ENCODE measurements at places on chromosomes 7 and 10.

DNA sequence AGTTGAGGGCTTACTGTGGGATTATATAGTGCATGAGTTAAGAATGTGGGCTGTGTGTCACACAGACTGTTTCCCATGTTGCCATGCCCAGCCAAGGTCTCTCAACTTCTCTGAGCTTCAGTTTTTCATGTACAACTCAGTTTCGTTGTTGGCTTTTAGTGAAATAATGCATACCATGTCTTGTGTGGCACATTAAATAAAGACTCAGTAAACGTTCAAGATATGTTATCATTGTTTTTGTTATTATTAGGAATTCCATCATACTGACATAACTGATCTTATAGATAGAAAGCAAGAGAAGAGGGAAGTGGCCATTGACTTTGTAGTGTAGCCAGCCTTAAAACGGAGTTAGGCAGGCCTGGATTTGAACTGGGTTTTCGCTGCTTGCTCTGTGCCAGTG, 2.9 kb downstream of the CDK14 start:
- DNase-seq, result no peak

- DNase-seq, result no peak
Measured at GRCh38 chr7:143936087-143937009, 1.3 kb downstream of the OR2F2 start.

GRCh38 chr7:80775482-80775881, 137.0 kb downstream of the CD36 start:
- DNase-seq, result no peak

GRCh38 chr7:11491811-11492210, 340.2 kb downstream of the THSD7A start:
- no peak for DNase-seq

DNA sequence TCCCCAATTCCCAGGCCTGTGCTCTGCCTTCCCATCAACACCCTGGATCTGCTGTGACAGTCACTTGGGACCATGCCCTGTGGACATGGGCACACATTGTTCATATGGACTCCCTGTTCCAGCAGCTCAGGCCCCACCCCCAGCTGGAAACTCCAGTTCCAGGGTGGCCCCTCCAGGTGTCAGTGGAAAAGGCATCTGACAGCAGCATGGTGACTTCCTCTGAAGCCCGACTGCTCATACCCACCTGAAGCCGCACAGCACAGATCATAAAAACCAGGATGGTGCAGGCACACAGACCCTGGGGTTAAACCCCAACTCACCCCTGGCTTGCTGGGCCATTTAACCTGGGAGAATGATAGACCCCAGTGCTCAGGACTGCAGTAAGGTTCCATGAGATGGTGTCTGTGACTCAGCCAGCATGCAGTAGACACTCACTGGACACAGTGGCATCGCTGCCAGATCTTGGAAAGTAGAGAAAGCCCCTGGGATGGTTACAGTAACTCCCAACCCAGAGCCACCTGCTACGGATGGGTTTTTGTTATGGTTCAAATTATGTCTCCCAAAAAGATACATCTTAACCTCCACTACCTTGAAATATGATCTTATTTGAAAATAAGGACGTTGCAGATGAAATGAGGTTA, 72.6 kb upstream of the NANOS1 start:
- DNase-seq, result no peak

- DNase-seq, result no peak
Measured at GRCh38 chr7:11376529-11376928, 402.9 kb downstream of the PHF14 start.

DNA sequence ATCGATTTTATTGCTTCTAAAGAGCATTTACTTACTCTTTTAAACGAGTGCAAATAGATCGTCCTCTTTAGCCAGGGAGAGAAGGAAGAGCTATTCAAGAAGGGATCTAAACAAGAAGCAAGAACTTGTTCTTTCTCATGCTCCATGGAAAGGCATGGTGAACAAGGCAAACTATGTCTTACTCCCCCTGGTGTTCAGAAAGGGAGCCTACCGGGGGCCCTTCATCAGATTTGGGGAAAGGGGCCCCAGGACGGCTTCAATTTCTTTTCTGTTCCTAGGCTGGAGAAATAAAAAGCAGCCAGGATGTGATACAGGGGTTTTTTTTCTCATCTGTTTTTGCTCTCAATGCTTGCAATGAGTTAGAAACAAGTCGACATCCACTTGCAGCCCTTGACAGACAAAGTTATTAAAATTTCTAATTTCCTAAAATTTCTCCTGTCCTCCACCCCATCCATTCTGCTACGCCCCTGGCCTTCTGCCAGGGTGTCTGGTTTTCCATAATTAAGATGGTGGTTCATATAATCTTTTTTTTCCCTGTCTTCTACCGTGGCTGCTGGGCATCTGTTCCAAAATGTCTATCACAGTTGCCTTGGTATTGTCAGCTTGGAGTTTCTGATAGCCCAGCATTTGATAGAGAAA, 214.4 kb downstream of the CREB5 start:
- DNase-seq, result peak; percentile 64

DNA sequence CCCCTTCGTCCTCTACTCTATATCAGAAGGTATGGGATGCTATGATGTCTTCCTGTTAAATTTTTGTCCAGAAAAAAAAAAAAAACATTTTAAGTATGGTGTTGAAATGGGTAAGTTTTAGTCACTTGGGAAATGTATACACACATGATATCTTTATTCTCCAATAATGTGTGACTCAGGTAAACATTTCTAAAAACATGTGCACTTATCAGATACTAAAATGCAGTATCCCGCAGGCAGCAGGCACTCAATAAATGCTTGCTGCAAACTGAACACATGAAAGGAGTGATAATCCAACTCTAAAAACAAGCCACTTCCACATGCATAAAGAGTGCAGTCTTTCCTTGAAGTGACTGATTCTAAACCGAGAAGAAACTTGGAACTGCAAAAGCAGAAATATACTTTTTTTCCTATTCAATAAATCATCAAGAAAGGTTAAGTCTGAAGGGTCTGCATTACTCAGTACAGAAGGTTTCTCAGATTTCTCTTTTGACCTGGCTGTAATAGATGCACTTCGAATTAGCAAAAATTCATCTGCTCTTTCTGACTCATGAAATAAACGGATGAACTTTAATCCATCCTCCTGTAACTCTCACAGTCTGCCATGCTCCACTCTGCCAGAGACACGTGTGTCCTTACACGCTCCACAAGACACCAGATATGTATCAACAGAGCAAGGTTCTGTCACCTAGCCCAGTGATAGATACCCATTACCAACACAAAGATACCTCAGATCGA, 84.0 kb downstream of the HIPK2 start:
- no peak for DNase-seq

- no peak for DNase-seq
Measured at GRCh38 chr7:96654630-96655188, 54.9 kb downstream of the SEM1 start.

GRCh38 chr10:95480901-95481491, 80.2 kb downstream of the SORBS1 start:
- DNase-seq, result peak; percentile 42

GRCh38 chr7:99806839-99807478, 20.9 kb upstream of the CYP3A43 start:
- no peak for DNase-seq

DNA sequence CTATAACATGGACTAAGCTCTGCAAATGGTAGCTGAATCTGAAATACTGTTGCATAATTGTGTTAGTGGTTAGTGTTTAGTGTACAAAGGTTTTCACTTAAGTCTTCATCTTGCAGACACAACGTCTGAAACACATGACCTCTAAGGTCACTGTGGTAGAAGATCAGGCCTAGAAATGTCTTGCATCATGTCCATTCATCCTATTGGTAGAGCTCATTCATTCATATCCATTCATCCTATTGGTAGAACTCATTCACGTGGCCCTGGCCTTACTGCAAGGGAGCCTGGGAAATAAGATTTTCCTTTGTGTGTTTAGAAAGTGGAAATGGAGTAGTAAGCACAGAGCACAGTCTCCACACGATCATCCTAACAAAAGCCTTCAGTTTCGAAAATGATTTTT, 485.8 kb downstream of the PLXNA4 start:
- no peak for DNase-seq

DNA sequence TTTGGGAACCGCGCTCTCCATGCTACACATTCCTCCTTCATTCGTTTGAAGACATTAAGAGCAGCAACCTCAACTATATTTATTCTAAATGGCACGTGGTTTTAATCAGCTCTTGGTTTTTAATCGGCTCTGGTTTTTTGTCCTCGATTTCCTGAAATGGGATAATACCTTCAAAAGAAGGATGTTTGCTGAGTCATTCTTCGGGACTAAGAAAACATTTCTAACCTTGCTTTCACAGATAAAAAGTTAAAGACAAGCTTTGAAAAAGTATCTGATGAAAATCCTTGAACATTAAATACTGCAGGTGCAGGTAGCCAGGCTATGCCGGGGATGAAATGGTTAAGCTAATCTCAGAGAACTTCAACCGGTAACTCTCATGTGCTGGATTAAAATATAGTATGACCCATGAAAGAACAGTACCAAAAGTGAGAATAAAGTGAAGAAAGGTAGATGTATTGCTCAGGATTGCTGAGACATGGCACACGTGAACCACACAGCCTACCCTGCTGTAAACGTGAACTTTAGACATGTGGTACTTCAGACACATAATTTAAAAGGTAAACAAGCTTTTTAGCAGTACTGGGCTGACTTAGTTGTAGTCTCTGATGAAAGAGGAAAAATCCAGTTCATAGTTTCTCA, 89.1 kb downstream of the PTPRN2 start:
- DNase-seq, result no peak

DNA sequence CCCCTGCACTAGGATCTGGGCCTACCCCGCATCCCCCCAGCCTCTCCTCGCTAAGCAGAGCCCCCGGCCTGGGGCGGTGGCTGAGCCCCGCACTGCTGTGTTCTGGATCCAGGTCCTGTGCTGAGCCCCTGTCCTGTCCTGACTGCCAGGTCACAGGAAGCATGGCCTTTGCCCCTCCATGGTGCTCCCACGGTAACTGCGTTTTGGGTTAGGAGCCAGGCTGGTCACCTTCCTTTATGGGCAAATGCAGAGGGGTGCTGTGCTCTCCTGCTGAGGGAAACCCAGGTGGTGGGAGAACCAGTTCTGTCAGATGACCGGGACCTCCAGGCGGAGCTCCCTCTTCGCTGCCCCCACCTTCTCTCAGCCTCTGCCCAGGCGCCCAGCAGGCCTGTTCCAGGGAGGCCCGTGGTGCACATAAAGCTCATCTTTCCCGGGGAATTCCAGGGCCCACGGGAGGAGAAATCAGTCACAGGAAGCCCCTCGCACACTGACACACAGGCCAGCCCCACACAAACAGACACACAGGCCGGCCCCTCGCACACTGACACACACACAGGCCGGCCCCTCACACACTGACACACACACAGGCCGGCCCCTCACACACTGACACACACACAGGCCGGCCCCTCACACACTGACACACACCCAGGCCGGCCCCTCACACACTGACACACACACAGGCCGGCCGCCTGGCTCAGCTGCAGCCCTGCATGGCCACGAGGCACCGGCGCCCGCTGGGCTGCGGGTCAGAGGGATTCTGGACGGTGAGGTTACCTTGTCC, 75.6 kb downstream of the CFAP46 start:
- DNase-seq, result no peak

DNA sequence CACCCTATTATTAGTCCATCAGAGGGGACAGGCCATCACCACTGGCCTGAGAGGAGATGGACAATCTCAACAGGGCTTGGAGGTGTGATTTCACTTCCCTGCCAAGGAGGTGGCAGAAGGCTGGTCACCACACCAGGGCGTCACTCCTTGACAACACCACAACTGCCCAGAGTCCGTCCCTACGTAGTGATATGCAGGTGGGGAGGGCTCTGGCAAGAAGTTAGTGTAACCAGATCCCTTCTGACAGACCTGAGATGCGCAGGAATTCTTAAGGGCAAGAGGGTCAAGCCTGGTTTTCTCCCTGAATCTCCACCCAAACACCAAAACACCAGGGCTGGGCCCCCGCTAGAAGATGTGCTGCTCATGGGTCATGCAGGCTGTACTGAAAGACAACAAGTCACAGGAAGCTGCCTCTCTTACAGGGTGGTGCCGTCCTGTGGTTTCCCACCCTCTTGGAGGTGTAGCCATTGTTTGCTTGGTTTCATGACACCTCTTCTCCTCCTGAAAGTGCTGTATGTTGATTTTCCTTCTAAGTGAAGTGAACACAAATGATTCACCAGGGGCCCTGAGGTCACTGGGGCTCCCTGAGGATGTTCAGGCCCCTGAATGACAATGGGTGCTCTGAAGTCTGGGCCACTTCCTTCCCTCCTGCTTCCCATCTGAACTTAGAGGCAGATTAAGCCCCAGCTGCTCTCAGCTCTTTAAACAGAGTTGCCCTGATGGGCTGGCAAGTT, 27.1 kb downstream of the ATXN7L1 start:
- peak; percentile 12 for DNase-seq

DNA sequence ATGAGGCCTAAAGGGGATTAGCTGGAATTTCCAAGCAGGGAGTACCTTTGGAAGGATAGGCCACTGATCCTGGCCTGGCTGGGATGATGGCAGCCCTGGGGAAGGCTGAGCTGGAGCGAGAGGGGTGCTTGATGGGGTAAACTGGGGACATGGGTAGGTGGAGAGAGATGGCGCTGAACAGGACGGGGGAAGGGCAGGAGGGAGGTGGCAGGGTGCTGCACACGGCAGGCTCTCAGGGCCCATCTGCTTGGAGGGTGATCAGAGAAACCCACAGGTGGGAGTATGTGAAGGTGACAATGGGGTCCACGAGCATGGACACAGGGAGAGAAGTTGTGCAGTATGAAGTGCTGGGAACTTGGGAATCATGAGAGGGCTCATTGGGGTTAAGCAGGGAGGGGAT, 10.3 kb downstream of the MAT1A start:
- no peak for DNase-seq

- peak; percentile 27 for DNase-seq
Measured at GRCh38 chr10:34109952-34110702, 705.0 kb downstream of the PARD3 start.

DNA sequence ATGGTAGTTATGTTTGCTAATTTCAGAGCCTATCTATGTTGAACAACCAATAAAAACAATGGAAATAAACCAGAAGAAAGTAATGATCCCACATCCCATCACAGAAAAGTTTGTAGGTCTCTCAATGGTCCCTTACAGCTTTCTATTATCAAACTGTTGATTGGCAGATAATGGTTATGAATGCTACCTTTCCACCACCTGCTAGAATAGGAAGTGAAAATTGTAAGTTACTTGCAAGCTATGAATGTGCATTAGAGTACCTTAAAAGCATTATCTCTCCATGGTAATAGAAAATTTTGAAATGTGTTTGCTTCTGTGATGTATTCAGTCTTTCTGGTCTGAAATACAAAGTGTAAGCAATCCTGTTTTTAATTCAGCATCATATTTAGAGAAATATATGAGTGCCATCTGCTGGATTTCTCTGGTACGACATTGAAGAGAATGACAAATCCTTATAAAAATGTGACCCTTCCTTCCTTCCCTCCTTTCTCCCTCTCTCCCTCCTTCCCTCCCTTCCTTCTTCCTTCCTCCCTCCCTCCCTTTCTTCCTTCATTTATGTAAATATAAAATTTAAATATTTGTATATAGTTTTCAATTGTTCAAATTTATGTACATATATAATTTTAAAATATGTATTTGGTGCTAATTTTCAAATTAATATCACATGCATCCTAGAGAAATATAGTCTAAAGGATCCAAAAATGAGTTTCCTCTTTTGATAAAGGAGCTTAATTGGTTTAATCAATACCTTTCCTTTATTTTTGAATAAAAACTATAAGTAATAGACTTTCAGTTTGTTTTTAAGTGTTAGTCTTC, 41.4 kb upstream of the PNLIPRP3 start:
- DNase-seq, result peak; percentile 42

GRCh38 chr7:41438705-41439514, 264.0 kb downstream of the INHBA start:
- no peak for DNase-seq

Data from cardiac muscle cell (in vitro differentiated cells and primary cell).